ENCODE measurements at places on chromosomes 12 and 14. TPM values are rescaled to one million over a fixed set of nuclear protein-coding genes. Genes with fewer than 3 reads are reported as not detected.

ALDH1L2 gene
- 12.2 TPM for total RNA-seq

POTEG gene
- total RNA-seq, result not detected

ACSS3 gene
- total RNA-seq, result 106 TPM

MIA2 gene
- 15.7 TPM for total RNA-seq

NRIP2 gene
- total RNA-seq, result 26.0 TPM

GZMH gene
- not detected for total RNA-seq

PPP1R36 gene
- 7.6 TPM for total RNA-seq

P2RX7 gene
- total RNA-seq, result 13.8 TPM

KRT80 gene
- total RNA-seq, result not detected

TMEM233 gene
- total RNA-seq, result not detected

SMARCC2 gene
- total RNA-seq, result 104 TPM

- DNase-seq, result peak; percentile 84
Observed at GRCh38 chr12:53999559-54000115, 324 bp upstream of the HOXC9 start.

DNA sequence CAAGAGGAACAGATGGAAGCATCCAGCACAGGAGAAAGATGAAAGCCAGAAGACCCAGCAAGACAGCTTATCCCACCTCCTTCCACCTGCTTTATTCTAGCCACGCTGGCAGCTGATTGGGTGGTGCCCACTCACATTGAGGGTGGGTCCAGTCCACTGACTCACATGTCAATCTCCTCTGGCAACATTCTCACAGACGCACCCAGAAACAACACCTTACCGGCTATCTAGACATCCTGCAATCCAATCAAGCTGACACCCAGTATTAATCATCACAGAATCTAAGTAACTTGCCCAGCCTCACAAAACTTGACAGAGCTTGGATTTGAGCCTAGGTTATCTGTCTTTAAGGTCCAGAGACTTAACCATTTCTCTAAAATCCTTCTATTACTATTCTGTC lies 208.9 kb downstream of the PAH start:
- DNase-seq, result no peak

GRCh38 chr12:71183018-71183417 lies 25.2 kb upstream of the TSPAN8 start:
- DNase-seq, result no peak

- DNase-seq, result no peak
Observed at GRCh38 chr12:57584690-57585089, 6.3 kb upstream of the PIP4K2C start.

DNA sequence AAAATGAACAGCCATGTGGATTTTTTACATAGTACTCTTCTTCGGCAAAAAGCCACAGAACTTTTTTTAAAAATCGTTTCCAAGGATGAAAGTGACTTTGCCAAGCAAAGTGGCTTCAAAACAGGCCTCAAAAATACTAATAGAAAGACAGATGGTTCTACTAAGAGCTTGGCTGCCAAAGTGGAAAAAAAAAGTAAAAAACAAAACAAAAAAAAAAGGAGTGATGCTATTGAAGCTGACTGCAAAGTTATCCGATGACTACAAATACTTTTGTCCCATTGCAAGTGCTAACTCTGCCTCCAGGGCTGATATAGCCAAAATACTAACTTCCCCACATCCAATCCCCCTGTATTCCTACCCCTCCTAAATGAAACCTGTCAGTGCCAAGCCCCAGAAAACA lies 277.6 kb downstream of the SOX5 start:
- DNase-seq, result no peak

- no peak for DNase-seq
Observed at GRCh38 chr14:85978582-85979250, 448.8 kb downstream of the FLRT2 start.

DNA sequence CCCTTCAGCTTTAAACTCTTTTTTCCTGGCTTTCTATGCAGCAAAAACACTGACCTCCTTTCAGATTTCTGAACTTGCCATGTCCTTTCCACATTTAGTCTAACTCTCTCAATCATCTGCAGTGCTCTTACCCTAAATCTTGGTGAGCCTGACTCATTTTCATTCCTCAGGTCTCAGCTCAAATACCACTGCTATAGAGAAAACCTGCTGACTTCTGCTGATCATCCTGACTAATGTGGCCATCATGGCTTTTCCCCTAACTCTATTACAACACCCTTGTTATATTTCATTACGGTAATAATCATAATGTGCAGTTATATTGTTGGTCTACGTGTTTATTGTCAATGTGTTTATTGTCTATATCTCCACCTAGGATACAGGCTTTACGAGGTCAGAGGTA lies 207.3 kb upstream of the OR4E1 start:
- no peak for DNase-seq

GRCh38 chr12:93741659-93742109 lies 64.5 kb downstream of the CRADD start:
- peak; percentile 23 for DNase-seq

- no peak for DNase-seq
Observed at GRCh38 chr12:50018968-50019367, 6.3 kb downstream of the RACGAP1 start.

DNA sequence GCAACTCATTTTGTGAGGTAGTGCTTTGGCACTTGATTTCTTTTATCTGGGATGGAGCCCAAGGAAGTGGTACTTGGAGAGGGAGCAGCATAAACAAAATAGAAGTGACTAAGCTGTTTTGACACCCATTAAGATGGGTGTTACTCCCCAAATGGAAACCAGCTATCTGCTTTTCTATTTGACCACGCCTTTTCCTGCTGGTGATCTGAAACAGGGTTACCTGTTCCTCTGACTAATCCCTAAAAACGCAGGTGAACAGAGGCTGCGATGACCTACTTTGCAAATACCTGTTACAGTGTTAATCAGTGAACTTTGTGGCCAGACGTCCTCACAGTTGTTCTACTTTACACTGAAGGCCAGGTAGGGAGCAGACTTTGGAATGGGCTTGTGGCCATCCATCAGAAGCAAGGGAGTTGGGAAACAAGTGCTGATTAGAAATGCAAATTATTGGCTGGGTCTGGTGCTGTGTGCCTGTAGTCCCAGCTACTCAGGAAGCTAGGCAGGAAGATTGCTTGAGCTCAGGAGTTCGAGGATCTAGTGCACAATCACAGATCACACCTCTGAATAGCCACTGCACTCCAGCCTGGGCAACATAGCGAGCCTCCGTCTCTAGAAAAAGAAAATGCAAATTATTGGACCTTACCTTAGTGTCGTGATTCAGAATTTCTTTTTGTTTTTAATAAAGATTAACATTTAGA lies 58.3 kb upstream of the HECTD1 start:
- DNase-seq, result no peak

DNA sequence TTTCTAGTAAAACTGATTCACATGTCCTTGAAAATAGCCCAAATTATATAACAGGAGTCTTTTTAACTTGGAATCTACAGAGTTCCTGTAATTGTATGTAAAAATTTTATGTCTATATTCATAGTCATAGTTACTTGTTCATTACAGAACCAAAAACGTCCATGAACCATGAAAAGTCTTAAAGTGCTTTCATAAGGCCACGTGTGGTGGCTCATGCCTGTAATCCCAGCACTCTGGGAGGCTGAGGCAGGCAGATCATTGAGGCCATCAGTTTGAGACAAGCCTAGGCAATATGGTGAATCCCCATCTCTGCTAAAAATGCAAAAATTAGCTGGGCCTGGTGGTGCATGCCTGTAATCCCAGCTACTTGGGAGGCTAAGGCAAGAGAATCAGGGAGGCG lies 48.4 kb downstream of the GALNT4 start:
- DNase-seq, result no peak

DNA sequence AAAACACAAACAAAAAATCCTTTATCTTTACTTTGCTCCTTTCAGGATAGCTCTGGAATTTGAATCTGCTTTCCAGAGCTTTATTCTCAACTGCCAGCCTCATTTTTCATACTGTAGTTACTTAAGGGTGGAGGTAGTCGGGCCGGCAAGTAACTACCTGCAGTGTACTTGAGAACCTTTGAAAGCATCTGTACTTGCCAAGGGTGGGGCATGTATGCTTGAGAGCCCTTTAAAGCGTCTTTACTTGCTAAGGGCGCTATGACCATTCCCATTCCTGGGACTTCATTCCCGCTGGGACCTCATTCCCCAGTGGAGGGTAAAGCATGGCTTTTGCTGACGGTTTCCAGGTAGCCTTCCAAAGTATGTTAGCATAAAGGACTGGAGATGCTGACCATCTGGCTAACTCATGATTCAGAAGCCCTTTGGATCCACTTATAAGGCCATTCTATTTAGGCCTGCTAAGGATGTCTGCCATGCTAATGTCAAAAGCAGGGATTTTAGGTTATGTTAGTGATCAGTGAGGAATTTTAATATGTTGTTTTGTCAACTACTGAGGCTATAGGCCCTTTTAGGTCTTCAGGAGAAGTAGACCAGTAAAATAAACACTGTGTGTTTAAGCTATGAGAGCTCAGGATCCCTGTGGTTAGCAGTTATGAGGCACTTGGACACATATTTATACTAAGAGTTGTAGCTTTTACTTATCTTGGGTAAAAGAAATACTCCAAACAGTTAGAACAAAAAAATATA lies 74.9 kb downstream of the CRADD start:
- DNase-seq, result no peak

DNA sequence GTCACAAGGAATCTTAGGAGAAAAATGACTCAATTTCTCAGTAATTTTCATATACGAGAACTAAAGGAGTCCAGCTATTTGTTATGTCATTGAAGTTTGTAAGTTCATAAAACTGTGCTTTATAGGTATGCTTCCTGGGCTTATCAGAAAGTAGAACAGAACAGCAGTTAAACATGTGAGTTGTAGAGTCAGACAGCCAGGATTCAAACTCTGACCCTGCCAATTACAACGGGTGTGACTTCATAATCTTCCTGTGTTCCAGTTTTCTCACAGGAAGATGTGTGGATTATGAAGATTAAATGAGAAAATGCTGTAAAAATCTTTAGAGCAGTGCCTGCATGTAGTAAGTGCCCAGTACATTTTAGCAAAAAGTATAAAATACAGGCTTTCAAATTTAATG lies 8.9 kb downstream of the TRIM9 start:
- no peak for DNase-seq

GRCh38 chr14:88955455-88955854 lies 131.0 kb downstream of the TTC8 start:
- DNase-seq, result no peak

GRCh38 chr14:35806006-35806907 lies 2.8 kb downstream of the RALGAPA1 start:
- DNase-seq, result no peak
